ENCODE measurements at places on chromosomes 7 and 10.

- no peak for DNase-seq
These were observed 6.9 kb downstream of the KLF6 start for GRCh38 chr10:3777981-3778691.

DNA sequence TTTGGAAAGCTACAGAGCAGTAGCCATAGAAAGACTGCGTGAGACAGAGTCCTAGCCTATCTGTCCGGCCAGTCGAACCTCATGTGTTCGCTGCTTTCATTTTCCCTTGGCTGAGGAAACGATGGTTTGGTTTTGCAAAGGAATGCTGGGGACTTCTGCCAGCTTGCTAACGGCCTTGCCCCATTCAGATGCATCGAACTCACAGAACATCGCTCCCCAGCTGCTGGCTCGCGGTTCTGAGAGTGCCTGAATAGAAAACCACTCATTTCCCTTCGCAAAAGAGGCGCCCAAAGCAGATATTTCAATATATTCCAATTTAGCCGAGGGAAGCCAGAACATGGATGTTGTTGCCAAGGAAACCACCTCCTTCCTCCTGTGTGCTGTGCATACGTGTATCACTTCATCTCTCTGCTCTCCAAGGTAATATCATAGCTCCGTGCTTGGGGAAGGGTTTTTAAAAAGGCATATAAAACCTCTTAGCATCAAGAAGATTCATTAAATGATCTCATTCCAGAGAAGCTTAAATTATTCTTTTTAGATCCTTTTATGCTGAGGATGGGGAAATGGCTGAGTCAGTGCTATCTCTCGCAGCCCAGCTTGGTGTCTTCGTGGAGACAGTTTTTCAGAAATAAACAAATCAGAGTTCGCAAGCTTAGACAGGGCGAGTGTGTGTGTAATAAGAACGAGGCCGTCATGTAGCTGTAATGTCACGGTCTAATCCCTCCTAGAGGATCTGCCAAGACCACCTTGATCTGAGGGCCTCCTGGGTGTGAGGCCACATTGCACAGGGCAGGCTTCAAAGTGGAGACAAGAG is 215.2 kb downstream of the RPS24 start:
- no peak for DNase-seq

- no peak for DNase-seq
These were observed 439.6 kb downstream of the CALN1 start for GRCh38 chr7:71972534-71972933.

DNA sequence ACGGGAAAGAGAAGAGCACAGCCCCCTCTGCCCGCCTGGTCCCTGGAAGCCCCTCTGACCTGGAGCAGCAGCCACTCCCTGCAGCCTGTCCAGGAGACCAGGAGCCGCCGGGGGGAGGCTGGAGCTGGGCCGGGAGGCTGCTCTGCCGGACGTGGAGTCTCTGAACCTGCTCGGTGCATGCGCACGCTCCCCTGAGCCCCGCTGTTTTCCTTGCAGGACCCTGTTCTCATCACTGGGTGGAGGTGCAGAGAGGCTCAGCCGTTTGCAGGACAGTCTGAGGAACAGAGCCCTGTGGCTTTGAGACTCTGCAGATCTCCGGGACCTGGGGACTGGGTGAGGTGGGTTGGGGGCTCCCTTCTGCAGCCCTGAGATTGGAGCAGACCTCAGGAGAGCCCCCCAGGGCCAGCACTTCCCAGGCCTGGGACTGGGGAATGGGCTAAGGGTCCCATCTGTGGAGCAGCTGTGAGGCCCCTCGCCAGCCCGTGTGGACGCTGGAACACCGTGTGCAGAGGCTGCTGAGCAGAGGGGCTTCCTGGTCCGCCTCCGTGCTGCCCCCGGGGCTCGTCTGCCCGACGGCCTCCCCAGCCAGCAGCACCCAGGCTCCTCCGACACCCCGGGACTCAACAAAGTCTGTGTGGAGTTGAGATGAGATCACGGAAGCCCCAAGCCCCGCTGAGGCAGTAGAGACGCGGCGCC is 48.5 kb upstream of the ADGRA1 start:
- DNase-seq = no peak

DNA sequence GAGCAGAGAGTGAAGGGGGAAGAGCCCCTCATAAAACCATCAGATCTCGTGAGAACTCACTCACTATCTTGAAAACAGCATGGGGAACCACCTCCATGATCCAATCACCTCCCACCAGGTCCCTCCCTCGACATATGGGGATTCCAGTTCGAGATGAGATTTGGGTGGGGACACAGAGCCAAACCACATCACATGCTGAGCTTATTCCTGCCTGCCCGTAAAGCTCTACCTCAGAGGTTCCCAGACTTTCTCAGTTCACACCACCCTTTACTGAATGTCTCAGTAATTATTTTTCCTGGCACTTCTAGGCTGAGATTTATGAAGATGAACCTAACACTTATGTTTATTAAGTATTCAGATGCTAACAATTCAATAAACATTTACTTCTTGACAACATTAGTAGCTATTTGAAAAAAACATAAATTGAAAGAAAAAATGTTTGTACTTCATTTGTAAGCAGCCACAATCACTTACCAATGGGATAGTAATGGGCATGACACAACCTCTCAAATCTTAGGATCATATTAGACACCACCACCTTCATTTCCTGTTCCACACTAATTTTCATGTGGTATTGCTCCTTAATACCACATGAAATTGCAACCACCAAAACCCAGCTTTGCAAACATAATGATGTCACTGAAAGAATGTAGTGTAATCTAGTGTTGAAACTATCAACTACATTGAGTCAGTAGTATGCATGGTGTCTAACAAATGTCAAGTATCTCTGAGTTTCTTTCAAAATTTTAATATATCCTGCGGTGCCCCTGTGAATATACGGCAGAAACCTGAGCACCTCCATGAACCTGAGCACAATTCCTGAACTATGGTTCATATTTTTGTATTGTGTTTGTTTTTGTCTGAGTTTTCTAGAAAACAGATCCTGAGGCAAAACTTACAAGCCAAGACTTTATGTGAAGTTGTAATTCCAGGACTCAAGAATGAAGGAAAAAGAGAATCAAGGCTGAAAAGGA is 4.5 kb upstream of the DGKI start:
- no peak for DNase-seq

GRCh38 chr10:130128922-130129321 is 7.3 kb upstream of the GLRX3 start:
- DNase-seq = no peak

GRCh38 chr10:66982792-66983474 is 57.1 kb downstream of the LRRTM3 start:
- no peak for DNase-seq

GRCh38 chr10:49393757-49394156 is 2.1 kb downstream of the DRGX start:
- DNase-seq = no peak

DNA sequence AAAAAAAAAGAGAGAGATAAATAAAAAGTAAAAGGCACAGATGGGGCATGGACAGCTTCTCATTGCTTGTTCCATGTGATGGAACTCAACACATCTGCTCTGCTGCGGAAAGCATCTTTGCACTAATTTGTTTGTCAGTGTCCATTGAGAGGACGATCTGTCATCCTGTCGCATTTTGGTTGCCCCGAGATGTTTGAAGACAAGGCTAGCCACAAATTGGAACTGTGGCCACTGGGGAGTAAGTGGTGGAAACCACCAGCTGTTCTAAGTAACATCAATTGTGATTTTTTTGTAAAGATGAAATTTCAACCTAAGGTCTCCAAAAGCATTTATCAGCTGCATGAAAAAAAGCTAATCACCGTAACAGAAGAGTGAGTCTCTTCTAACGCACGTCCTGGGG is 312.7 kb downstream of the ADARB2 start:
- DNase-seq = no peak

DNA sequence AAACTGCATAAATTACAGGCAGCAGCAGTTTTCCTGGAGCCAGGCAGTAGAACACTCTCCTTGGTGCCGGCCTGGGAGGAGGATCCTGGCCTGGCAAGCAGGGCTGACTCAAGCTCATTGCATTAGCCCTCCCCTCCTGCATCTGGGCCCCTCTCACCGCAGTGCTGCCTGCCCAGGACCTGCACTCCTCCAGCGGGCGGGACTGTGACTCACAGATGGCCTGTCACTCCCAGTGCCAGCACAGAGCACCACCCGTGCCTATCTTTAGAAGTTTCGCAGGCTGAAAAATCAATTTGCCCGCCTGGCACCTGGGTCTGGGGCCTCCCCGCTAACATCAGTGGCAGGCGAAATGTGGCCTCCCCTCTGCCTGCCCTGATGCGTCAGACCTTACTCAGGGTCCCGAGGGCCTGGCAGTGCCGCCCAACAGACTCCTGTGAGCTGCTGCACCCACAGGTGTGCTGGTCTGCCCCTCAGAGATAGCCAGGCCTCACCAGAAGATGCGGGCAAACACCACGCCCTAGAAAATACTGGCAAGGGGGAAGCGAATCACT is 123.8 kb downstream of the KCNMA1 start:
- DNase-seq = no peak

- DNase-seq = no peak
These were observed 35.5 kb downstream of the PPP1R3C start for GRCh38 chr10:91597197-91597881.

GRCh38 chr7:105213611-105214010 is 175.1 kb downstream of the SRPK2 start:
- DNase-seq = no peak

DNA sequence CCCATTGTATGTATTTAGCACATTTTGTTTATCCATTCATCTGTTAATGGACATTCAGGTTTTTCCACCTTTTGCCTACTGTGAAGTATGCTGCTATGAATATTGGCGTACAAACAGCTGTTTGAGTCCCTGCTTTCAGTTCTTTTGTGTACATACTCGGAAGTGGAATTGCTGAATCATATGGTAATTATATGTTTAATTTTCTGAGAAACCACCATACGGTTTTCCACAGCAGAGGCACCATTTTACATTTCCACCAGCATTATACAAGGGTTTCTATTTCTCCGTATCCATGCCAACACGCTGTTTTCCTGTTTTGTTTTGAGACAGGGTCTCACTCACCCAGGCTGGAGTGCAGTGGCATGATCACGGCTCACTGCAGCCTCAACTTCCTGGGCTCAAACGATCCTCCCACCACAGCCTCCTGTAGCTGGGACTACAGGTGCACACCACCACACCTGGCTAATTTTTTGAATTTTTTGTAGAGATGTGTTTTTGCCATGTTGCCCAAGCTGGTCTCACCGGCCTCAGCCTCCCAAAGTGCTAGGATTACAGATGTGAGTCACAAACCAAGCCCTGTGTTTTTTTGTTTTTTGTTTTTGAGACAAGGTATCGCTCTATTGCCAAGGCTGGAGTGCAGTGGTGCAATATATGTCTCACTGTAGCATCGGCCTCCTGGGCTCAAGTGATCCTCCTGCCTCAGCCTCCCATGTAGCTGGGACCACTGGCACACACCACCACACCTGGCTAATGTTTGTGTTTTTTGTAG is 22.1 kb upstream of the FBXW4 start:
- DNase-seq = no peak

DNA sequence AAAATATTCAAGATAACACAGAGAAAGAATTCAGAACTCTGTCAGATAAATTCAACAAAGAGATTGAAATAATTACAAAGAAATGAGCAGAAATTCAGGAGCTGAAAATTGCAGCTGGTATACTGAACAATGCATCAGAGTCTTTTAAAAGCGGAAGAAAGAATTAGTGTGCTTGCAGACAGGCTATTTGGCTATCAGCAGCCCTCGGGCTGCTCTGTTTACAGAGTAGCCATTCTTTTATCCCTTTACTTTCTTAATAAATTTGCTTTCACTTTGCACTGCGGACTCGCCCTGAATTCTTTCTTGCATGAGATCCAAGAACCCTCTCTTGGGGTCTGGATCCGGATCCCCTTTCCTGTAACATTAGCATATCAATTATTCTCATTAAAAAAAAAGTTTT is 1040.0 kb downstream of the SORCS3 start:
- DNase-seq = no peak

Data from T-helper 1 cell (primary cell).